T-cell (primary cell): ENCODE measurements at places on chromosomes 5 and 9.

GRCh38 chr5:150644514-150644913, 4.1 kb downstream of the SYNPO start:
- no peak for DNase-seq
- H3K4me1 ChIP-seq, result no peaks in the 10 kb centered on the region
- no peaks in the 10 kb centered on the region for H3K36me3 ChIP-seq
- H3K27ac ChIP-seq, result no peak overlapping the region

DNA sequence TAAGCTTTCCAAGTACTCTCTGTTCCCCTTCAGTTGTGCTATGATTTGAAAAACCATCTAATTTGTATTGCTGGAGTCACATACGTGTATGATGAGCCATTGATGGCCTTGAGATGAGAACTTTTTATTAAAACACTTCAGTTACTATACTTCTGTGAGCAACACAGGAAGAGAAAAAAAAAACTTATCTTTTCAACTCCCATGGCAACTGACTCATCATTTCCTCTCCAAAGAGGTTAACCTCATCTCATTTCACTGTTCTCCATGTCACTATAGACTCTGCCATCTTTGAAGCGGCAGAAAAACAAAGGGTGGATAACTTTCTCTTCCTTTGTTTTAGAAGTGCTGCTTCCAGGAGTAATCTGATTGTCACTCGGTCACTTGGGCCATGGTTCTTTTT, 104.3 kb upstream of the PCSK1 start:
- no peak overlapping the region for H3K4me3 ChIP-seq
- DNase-seq, result no peak
- H3K27ac ChIP-seq, result peak overlapping the region; percentile 86
- H3K27me3 ChIP-seq, result no peaks in the 10 kb centered on the region

- H3K27me3 ChIP-seq, result no peaks in the 10 kb centered on the region
- no peak overlapping the region for H3K4me3 ChIP-seq
- H3K27ac ChIP-seq, result no peak overlapping the region
- no peaks in the 10 kb centered on the region for H3K4me1 ChIP-seq
- H3K36me3 ChIP-seq, result no peaks in the 10 kb centered on the region
Measured at GRCh38 chr5:143106174-143106573, 297.3 kb downstream of the NR3C1 start.

- H3K27ac ChIP-seq, result no peak overlapping the region
- H3K27me3 ChIP-seq, result peaks cover 5% of the 10 kb centered on the region
- no peak for DNase-seq
- no peak overlapping the region for H3K4me3 ChIP-seq
Measured at GRCh38 chr5:159894149-159894720, 22.0 kb upstream of the ADRA1B start.

GRCh38 chr9:113178087-113178486, 27.3 kb downstream of the SLC31A2 start:
- DNase-seq, result no peak
- H3K4me3 ChIP-seq, result no peak overlapping the region
- H3K36me3 ChIP-seq, result peaks cover 3% of the 10 kb centered on the region
- no peak overlapping the region for H3K27ac ChIP-seq

DNA sequence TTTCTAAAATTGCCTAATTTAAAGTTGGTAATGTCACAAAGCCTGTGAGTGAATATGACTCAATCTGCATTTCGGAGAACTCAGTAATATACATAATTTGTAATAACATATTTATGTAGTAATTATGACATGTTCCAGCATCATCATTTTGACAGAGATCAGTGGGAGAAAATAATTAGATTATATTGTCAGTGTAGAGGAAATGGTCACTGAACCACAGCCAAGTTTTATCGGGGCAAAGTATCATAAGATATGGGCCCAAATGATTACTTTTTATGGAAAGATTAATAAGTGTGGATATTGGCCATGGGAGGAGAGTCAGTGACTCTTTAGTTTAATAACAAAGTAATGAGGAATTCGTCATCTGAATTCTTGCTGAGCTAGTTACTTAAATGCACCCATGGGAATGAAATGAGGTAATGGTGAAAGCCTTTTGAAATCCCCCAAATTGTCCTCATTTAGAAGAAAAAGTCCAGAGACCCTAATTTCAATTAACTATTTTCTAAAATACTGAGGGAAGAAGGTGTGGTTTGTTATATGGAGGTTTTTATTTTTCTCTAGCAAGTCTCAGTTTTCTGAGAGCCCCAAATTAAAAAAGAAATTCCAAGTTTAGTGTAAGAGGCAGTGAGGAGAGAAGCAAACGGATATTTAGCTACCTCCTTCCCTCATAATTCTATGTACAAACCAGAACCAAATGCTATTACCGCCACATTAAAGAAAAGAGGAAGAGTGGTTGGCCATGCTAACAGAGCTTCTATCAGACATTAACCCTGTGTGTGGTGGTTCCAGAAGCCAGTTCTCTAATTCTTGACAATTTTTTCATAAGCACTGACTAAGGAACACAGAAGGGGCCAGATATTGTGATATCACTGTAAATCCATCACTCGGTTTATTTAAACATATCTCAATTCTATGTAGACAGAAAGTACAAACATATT, 37.7 kb upstream of the MRPS30 start:
- no peak overlapping the region for H3K27ac ChIP-seq
- DNase-seq, result no peak
- no peak overlapping the region for H3K4me3 ChIP-seq
- no peaks in the 10 kb centered on the region for H3K36me3 ChIP-seq

GRCh38 chr5:161763571-161763970, 78.0 kb downstream of the GABRA6 start:
- H3K36me3 ChIP-seq, result no peaks in the 10 kb centered on the region
- H3K4me3 ChIP-seq, result no peak overlapping the region
- no peak overlapping the region for H3K27ac ChIP-seq
- no peaks in the 10 kb centered on the region for H3K27me3 ChIP-seq
